A549 treated with CpdA at 1 μM for 4 hours (cell line): ENCODE measurements at places on chromosomes 2 and 18. TPM values are rescaled to one million over a fixed set of nuclear protein-coding genes. Genes with fewer than 3 reads are reported as not detected.

The ITGA4 gene
- total RNA-seq: 1.1 to 2.3 TPM (median 1.9 TPM) in 5 replicates

The RAB17 gene
- total RNA-seq: 0.09 to 0.32 TPM (median 0.13 TPM) in 4 of 5 replicates, not detected in the other

The ANKRD29 gene
- total RNA-seq: 11.8 to 15.5 TPM (median 13.5 TPM) in 5 replicates

The ABCG8 gene
- total RNA-seq: not detected in 5 replicates

The NMUR1 gene
- total RNA-seq: 0.01 to 0.05 TPM in 2 of 5 replicates, not detected in the others

The SPDYA gene
- 0.18 to 0.26 TPM (median 0.24 TPM) in 4 of 5 replicates, not detected in the other for total RNA-seq

The GALM gene
- total RNA-seq: 16.3 to 21.3 TPM (median 18.4 TPM) in 5 replicates

The GCG gene
- total RNA-seq: not detected in 5 replicates

The RFX8 gene
- not detected in 5 replicates for total RNA-seq

The TMEM37 gene
- 1.2 to 2.1 TPM (median 1.9 TPM) in 5 replicates for total RNA-seq

The IL1A gene
- 0.12 to 0.16 TPM (median 0.14 TPM) in 4 of 5 replicates, not detected in the other for total RNA-seq

The CCDC85A gene
- 0.05 to 0.12 TPM (median 0.10 TPM) in 5 replicates for total RNA-seq
